Cardiac septum (tissue), 1 donor: ENCODE measurements at places on chromosomes 12 and 14.

DNA sequence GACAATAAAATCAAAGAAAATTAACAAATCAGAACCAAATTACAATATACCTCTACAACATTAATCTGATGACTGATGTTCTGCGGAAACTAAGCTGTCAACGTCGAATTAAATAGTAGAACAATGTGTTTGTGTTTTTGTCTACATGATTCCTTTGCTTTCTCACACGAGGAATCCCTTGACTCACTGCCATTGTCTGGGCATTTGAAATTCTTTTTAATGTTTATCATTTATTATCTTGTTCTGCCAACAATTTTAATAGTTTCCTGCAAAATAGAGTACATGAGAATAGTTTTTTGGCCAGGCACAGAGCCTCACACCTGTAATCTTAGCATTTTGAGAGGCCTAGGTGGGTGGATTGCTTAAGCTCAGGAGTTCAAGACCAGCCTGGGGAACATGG is 76.6 kb upstream of the KRAS start:
- DNase-seq, result no peak

GRCh38 chr12:89231686-89232085 is 120.6 kb downstream of the DUSP6 start:
- DNase-seq, result no peak

DNA sequence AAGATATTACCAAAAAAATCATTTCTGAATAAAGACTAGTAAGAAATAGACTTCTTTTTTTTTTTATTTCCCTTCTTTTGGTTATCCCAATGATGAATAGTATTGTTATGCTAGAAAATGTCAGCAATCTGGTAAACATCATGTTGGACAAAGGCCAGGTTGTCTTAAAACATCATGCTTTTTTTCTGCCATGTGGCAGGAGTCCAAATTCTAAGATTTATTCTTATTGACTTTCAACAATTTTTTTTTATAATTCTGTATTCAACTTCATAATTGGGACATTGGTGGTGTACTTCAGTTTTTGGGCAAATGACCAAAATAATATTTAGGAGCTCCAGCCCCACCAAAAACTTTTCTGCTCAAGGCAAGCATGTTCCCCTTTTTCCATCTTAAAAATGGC is 10.5 kb downstream of the DCN start:
- no peak for DNase-seq

DNA sequence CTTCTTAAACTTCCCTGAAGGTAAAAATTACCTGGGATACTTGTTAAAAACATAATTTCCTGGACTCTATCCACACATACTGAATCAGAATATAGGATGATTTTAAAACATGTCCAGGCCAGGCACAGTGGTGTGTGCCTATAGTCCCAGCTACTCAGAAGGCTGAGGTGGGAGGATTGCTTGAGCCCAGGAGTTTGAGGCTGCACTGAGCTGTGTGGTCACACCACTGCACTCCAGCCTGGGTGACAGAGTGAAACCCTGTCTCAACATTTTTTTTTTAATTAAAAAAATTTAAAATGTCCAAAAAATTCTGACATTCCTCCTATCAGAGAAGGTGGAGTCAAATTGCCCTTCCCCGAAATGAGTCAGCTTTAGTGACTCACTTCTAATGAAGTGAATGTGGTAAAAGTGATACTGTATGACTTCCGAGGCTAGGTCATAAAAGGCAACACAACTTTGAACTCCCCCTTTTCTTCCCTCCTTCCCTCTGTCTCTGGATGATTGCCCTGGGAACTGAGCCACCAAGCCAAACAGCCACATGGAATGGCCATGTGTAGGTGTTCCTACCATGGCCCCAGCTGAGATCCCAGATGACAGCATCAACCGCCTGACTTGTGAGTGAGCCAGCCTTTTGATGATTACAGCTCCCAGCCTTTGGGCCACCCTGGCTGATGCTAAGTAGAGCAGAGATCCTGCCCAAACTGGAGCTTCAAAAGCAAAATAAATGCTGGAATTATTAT is 36.3 kb downstream of the LIMA1 start:
- DNase-seq, result peak; percentile 88

DNA sequence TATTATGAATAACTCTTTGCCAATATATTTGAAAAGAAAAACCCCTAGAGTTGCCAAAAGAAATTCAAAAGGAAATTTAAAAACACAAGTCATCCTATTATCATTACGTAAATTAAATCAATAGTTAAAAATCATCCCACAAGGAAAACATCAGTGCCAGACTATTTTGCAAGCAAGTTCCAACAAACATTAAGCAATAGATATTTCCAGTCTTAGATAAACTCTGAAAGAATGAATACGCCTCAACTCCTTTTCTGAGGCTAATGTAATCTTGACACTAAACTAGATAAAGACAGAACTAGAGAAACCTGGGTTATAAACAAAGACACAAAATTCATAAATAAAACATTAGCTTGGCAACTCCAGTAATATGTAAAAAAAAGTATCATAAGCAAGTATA is 245.9 kb downstream of the FOXN3 start:
- no peak for DNase-seq

DNA sequence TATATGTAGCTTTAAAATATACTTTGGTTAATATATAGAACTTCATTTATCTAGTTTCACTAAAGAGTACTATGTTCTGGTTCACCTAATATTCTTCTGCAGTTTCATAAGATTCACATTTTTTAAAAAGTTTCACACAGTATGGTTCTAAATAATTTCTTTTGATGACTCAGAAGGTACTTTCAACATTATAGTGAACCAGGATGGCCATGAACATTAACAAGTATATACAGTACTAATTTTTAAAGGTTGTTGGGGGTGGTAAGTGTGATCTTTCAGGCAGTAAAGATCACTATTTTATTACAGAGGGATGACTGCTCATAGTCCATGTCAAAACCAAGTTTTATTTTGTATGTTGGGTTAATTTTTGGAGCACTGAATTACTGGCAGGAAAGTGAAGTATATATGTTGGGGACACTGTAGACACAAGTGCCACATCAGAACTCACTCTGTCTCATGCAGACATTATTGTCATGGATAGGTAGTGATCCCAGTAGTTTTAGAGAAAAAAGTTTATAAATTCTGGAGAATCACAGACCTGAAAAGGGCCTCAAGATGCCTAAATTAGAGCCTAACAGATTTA is 60.0 kb downstream of the DCAF5 start:
- no peak for DNase-seq

- DNase-seq, result no peak
Observed at GRCh38 chr12:78534311-78534710, 330.3 kb upstream of the SYT1 start.

DNA sequence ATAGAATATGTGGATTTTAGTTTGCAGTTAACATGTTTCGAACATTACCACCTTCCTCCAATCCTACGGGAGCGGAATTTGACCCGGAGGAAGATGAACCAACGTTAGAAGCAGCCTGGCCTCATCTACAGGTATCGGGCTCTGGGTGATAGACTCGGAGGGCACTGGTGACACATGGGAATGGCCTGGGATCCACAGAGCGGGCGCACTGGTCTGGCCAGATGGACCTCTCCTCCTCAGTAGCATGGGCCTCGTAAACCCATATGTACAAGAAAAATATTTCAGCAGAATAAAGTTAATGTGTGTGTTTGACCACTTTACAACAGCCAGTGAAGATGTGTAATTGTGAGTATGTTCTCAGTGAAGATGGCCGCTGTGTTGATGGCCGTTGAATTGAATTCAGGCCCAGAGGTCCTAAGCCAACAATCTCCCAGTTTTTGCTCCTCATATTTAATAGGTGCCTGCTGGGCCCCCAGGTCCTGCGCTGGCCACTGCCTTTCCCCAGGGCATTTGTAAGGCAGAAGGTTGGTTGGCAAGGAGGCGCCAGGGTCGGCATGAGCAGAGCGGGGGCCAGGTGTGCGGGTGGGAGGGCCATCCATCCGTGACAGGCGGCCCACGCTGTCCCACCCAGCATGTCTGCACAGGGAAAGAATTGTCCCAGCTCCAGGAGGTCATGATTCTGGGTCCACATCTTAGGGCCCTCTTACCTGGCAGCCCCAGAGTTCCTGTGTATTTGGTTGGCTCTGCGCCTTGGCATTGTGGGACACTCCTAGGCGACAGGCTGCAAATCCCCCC is 82.0 kb upstream of the DYNC1H1 start:
- DNase-seq, result no peak

- DNase-seq, result no peak
Observed at GRCh38 chr14:79118291-79118690, 948.1 kb downstream of the NRXN3 start.

DNA sequence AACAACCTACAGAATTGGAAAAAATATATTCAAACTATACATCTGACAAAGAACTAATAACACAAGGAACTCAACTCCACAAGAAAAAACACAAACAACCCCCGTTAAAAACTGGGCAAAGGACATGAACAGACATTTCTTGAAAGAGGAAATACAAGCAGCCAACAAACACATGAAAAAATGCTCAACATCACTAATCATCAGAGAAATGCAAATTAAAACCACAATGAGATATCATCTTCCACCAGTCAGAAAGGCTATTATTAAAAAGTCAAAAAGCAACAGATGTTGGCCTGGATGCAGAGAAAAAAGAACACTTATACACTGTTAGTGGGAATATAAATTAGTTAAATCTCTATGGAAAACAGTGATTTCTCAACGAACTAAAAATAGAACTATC is 82.6 kb upstream of the CCDC91 start:
- DNase-seq, result no peak

DNA sequence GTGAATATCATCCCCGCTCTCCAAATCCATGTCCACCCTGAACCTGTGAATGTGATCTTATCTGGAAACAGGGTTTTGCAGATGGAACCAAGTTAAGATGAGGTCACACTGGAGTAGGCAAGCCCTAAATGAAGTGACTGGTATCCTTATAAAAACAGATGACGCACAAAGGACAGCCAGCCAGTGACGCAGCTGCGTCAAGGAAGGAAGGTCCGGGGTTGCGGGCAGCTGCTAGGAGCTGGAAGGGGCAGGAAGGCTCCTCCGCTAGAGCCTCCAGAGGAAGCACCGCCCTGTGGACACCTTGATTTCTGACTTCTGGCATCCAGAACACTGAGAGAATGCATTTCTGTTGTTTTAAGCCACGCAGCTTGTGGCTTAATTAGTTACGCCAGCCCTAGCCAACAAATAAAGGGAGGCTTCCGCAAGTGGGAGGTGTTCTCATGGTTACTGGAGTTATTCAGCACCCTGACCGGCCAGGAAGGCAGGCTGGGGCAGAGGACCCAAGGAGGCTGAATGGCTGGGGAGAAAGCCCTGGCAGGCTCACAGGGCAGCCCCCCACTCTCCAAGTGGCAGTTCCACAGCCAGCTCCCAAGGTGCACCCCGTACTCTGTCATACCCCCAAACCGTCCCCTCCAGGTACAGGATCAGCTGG is 127.6 kb upstream of the NCOR2 start:
- DNase-seq, result no peak

GRCh38 chr12:132124766-132125425 is 19.2 kb downstream of the DDX51 start:
- DNase-seq, result no peak

DNA sequence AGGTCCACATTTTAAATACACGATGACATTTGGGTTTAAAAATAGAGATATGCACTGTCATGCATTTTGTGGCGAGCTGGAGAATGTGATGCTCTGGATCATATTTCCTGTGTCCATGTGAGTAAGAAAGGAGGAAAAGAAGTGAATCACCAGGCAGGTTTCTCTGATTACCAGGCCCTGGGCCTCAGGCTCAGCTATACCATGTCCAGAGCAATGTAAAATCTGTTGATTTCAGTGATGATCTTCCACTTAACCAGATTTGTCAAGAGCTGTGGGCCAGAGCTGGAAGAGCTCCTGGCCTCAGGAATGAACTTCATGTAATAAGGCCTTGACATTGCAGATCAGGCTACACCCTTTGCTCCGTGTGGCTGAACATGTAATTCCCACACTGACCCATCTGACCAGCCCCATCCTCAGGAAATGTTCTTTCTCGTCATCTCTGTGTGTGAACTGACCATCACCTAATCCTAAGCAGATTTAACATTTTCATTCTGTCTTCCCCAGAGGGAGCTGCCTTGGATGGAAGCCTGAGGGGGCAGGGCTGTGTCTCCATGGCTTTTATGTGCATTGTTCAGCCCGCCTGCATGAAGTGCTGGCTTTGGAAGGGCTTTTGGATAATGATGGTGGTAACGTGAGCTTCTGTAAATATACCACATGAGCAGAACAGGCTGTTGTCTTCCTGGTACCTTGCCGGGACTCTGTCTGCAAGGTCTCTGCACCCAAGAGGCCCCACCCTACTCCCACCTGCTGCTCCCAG is 54.5 kb downstream of the CRACR2A start:
- DNase-seq, result no peak

- no peak for DNase-seq
Observed at GRCh38 chr14:75499084-75499875, 23.0 kb upstream of the BATF start.

DNA sequence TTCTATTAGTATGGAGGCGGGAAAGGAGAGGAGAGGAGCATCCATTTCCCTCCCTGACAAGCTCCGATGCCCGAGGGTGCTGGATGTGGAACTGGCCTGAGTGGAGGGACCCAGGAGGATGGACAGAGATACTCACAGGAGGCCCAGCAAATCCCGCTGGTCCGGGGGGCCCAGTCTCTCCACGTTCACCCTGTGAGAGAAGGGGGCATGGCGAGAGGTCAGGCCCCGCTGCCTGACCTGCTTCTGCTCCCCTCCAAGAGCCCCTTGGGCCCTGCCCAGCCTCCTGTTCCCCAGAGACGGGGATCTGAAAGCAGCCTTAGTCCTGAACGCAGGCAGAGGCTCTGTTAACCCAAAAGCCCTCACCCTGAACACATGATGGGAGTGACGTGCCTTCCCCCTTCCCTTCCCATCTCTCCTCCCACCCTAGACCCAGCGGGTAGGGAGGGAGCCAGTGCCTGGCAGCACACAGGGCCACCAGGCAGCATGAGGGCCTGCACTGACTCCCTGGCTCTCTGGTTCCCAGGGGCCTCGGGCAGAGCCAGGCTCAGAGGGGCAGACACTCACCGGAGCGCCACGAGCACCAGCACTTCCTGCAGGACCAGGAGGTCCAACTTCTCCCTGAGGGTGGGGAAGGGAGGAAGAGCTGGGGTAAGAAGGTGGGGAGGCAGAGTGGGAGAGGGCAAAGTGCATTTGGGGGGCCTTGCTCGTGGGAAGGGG is 17.5 kb downstream of the TMEM106C start:
- DNase-seq, result no peak

- no peak for DNase-seq
Observed at GRCh38 chr12:105369014-105369413, 38.5 kb downstream of the C12orf75 start.

- DNase-seq, result peak; percentile 92
Observed at GRCh38 chr12:47903927-47904712, 674 bp downstream of the VDR start.

- DNase-seq, result peak; percentile 79
Observed at GRCh38 chr12:101696251-101697196, 916 bp upstream of the CHPT1 start.

DNA sequence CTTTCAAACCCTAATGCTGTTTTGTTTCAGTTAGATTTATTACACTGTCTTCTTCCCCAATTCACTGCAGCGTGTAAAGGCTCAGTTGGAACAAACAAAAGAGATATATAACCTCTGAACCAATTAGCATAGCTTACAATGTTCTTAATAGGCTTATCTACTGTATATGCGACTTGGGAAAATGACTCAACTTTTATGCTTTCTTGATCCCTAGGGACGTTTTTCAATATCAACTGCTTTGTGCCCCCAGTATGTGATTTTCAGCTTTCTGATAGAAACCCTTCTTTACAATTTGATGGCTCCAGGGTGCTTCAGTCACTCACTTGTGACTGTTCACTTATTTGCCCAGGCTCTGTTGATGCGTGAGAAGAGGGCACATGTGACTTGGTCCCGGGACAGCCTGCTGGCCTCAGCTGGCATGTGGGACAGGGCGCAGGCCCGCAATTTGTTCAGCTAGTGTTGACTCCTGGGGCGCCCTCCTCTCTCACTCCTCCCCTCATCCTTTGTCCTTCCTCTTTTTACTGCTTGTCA is 107.1 kb downstream of the TMTC2 start:
- DNase-seq, result no peak
